ENCODE measurements at places on chromosomes 3 and 15. TPM values are rescaled to one million over a fixed set of nuclear protein-coding genes. Genes with fewer than 3 reads are reported as not detected.

The RMDN3 gene
- 17.6 TPM for polyA plus RNA-seq

The JAGN1 gene
- 70.8 TPM for polyA plus RNA-seq

The TLR9 gene
- polyA plus RNA-seq = 0.16 TPM

The CCDC33 gene
- not detected for polyA plus RNA-seq

The RYR3 gene
- polyA plus RNA-seq = 0.05 TPM

The ALPK3 gene
- polyA plus RNA-seq = not detected

The DNASE1L3 gene
- polyA plus RNA-seq = not detected

The PLA2G4D gene
- not detected for polyA plus RNA-seq

The EIF4G1 gene
- 18.8 TPM for polyA plus RNA-seq

The EFHB gene
- polyA plus RNA-seq = 0.10 TPM

The ZNF660 gene
- polyA plus RNA-seq = 0.83 TPM

The ZSCAN29 gene
- 6.9 TPM for polyA plus RNA-seq

GRCh38 chr3:186169379-186169778 lies 60.5 kb upstream of the ETV5 start:
- no peak for DNase-seq

GRCh38 chr3:125147491-125147820 lies 65.1 kb downstream of the SLC12A8 start:
- no peak for DNase-seq

GRCh38 chr3:30042916-30043555 lies 563.4 kb upstream of the TGFBR2 start:
- DNase-seq = no peak

DNA sequence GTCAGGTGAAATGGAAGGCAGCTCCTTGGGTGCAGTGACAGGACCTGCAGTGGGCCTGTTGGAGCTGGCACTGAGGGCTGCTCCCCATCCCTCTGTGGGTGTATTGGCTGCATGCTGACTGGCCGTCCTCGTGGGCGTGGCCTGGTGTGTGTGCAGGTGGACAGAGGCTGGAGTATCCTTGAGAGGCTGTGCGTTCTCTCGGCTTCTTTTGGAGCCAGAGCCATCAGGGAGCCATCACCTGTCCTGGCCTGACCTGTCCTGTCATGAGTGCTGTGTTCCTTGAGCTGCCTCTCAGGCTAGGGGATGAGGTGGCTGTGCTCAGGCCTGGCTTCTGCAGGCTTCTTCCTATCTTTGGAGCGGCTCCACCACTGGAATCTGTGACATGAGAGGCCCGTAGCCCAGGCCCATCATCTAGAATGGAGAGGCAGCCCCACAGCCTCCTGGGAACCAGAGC lies 61.5 kb downstream of the APBA2 start:
- DNase-seq = no peak

GRCh38 chr3:62109534-62109933 lies 263.8 kb downstream of the FEZF2 start:
- no peak for DNase-seq

DNA sequence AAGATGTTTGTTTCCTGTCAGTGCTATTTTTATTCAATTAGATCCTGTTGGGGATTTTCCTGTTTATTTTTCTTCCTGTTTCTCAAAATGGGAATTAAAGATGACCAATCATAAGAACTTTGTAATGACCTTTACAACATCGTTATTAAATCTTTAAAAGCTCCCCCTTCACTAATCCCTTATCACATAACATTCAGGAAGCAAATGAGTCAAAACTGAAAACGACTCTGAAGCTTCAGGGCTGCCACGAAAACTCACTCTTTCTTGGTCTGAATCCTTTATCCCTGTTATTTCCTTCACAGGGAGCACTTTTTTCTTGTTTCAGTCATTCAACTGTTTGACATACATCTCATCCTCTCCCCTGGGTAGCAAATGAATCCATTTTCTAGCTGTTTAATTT lies 75.8 kb upstream of the MB21D2 start:
- DNase-seq = no peak

DNA sequence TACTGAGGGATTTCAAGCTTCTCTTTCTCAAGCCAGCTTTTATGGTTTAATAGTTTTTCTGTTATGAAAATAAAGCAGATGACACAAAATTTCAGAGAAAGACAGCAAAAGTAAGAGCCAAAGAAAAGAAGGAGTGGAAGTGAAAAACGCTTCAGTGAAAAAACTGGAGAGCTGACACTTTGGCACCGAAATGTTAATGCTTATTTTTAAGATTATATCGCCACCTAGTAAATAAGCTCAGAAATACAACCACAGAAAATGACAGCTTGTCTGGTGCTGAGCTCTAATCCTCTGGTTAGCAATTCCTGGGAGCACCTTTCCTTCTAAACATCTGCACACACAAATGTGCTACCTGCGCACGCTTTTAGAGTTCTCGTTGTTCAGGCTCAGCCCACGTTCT lies 101.6 kb downstream of the ZPLD1 start:
- DNase-seq = no peak

- DNase-seq = no peak
Measured at GRCh38 chr15:53031469-53031868, 241.3 kb upstream of the ONECUT1 start.

DNA sequence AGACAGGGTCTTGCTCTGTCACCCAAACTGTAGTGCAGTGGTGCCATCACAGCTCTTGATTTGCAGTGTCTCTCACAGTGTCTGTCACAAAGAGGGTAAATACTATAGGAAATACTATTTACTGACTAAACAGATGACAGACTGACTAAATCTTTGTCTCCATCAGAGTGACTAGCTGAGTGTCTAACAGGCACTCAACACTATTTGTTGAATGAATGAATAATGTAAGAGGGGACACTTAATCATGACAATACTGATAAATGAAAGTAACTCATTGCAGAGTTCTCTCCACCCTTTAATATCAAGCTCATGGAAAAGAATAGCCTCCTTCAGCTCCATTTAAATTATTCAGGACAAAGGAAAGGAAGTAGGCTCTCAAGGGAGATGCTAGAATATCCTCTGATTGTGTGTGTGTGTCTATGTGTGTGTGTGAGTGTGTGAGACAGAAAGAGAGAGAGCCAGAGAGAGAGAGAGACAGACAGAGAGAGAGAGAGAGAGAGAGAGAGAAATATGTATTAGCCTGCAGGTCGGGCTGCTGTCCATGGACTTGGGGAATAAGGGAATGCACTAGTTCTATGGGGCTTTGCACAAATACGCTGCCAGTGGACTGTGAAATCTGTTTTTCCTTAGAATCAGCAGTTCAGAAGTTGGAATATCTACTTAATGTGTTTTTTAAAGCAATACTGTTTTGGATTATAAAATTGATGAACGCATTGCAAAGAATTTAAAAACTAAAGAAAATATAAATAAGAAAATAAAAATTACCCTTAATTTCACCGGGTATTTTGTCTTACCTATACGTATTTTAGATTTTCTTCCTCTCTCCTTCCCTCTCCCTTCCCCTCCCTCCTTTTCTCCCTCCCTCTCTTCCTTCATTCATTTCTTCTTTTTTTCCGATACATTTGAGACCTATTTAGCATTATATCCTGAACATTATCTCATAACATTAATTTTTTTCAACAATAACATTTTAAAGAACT lies 132.9 kb upstream of the LRIG1 start:
- no peak for DNase-seq

All from CD4-positive, CD25-positive, alpha-beta regulatory T cell (primary cell).